ENCODE measurements at places on chromosomes 5 and 9.

DNA sequence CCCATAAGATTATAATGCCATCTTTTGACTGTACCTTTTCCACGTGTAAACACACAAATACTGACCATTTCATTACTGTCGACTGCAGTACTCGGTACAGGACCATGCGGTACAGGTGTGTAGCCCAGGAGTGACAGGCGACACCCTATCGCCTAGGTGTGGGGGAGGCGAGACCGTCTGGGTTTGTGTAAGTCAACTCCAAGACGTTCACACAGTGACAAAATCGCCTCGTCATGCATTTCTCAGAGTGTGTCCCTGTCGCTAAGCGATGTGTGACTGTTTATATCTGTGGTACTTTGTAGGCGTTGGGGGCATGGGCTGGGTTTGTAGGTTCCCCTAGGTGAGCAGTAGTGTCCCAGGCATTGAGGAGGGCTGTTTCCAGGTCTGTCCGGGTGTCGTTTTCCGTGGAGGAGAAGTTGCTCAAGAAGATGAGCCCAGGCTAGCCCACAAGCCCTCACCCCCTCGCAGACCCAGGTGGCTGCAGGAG lies 20.3 kb downstream of the NEK6 start:
- DNase-seq = no peak

DNA sequence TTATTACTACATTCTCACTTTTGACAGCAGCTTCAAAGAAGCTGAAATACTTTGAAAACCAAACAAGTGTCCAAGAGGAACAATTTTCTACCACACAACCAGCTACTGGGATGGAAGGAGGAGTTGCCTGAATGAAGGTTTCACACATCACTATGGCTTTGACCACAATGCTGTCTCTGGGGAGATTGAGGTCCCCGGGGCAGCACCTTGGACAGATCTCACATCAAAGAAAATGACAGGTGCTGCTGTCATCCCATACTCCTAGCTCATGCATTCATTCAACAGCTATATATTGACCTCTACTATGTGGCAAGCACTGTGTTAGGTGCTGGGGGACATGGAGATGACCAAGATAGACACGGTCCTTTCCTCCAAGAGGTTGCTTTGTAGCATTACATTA lies 233.2 kb upstream of the RASEF start:
- DNase-seq = no peak

DNA sequence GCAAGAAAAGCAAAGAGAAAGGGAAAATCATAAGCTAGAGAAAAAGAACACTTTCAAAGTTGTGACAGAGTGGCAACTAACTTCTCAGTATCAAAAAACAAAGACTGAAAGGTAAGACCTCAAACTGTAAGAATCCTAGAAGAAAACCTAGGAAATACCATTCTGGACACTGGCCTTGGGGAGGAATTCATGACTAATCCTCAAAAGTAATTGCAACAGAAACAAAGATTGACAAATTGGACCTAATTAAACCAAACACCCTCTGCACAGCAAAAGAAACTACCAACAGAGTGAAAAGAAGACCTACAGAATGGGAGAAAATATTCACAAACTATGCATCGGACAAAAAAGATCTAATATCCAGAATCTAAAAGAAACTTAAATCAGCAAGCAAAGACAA lies 79.1 kb downstream of the FEM1C start:
- DNase-seq = no peak

DNA sequence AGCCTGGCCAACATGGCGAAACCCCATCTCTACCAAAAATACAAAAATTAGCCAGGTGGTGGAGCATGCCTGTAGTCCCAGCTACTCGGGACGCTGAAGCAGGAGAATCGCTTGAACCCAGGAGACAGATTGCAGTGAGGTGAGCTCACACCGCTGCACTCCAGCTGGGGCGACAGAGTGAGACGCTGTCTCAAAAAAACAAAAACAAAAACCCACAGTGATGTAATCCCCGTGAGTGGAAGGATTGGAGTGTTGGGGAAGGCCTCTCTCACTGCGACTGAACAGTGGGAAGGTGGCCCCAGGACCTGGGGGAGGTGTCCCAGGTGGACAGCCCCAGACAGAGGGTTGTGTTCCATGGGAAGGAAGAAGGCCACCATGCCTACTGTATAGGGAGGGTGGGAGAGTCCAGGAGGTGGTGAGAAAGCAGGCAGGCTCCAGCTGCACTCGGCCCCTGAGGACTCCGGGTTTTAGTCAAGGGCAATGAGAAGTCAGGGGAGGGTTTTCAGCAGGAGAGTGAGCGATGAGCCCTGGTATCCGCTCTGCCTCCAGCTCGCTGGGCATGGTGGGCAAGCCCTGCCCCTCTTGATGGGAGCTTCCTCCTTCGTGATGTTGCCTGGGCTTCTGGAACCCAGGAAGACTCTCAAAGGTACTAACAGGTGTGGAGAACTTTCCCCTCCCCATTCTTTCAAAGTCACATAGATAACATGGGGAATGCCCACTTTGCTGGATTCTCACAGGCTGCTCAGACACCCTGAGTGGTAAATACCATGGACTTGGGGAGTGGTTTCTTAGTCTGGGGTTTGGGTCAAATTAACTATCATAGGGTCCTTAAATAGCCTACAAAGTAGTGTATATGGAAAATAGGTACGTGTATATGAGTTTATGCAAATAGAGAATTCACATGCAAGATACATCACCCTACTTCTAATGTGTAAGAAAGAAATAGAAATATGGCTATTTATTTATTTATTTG lies 74.7 kb downstream of the PPARGC1B start:
- no peak for DNase-seq

DNA sequence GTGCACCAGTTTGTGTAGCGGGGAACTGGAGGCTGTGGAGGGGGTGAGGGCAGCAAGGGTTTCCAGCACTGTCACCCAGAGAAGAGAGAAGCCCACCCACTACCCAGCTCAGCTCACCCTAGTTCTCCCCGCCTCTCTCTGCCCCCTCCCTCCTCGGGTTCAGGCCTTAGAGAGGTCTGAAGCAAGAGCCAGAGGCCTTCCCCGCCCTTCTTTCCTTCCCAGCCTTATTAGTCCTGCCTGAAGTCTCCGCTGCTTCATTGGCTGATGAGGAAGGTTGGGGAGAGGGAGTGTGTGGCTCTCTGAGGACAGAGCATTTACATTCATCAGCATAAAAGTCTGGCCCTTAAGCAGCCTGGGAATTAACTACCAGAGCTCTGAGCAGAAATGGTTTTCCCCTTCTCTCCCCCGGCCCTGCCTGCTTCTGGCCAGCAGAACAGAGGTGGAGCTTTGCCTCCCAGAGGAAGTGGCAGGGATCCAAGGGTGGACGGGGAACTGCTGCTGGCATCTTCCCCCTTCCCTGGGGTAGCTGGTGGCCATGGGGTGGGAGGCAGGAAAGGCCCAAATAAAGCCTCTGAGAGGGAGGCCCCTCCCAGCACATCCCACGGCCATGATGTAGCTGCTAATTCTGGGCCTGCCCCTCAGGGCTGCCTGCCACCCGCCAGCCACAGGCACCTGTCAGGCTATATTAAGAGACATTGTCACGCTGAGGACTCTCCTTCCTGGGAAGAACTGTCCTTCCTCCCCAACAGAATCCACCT lies 4.1 kb downstream of the DNAJB5 start:
- DNase-seq = no peak

DNA sequence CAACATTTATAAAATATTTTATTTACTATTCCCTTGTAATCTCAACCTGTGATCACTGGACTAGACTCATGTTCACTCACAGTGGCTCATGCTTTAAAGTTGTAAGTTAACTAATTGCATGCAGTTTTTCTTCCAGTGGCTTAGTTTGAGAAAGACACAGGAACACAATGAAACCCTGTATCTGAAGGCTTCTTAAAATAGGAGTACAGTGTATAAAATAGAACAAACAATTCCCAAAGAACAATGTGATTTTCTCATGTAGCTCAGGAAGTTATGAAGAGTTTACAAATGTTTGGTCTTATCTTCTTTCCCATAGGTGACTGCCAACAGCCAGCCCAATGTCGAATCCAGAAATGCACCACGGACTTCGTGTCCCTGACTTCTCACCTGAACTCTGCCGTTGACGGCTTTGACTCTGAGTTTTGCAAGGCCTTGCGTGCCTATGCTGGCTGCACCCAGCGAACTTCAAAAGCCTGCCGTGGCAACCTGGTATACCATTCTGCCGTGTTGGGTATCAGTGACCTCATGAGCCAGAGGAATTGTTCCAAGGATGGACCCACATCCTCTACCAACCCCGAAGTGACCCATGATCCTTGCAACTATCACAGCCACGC lies 5.9 kb downstream of the RGMB start:
- DNase-seq = no peak

DNA sequence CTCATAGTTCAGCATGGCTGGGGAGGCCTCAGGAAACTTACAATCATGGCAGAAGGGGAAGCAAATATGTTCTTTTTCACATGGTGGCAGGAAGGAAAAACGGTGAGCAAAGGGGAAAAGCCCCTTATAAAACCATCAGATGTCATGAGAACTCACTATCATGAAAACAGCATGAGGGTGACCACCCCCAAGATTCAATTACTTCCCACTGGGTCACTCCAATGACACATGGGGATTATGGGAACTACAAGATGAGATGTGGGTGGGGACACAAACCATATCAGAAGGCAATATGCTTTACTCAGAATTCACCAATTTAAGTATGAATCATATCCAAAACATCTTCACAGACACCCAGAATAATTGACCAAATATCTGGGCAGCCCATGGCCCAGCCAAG lies 19.7 kb downstream of the MAT2B start:
- no peak for DNase-seq

GRCh38 chr5:17379100-17379951 lies 118.7 kb upstream of the TAF11L2 start:
- peak; percentile 57 for DNase-seq

GRCh38 chr5:40681363-40682153 lies 1.8 kb downstream of the PTGER4 start:
- no peak for DNase-seq

DNA sequence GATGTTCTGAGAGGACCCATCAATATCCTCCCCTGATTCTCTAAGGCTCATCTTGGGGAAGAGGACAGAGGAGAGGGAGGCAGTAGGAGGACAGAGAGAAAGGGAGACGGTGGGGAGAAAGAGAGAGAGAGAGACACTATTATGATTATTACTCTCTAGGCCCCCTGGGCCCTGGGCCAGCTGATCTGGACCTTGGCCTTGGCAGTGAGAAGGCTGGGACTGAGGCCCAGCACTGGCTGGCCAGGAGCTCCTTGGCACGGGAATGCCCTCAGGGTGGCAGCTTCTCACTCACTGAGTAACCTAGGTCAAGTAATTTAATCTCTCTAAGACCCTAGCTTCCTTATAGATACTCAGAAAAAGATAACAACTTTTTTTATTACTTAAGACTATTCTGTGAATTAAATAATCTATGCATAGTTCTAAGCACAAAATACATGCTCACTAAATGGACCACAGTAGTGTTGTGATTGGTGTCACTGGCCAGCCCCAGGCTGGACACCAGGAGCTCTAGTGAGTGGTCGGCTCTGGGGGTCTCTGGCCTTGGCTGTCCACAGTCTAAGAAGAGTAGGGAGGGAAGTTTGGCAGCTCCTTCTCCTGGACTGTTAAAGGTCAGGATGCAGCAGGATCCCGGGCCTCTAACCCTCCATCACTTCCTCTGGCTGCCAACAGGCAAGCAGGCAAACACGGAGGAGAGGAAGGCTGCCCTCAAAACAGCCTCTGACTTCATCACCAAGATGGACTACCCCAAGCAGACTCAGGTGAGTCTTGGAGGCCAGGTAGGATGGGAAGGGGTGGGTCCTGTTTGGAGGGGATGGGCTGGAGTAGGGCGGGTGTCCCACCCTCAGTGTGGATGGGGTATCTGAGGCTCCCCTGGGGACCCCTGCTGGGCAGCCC lies 50.0 kb downstream of the GSN start:
- no peak for DNase-seq

DNA sequence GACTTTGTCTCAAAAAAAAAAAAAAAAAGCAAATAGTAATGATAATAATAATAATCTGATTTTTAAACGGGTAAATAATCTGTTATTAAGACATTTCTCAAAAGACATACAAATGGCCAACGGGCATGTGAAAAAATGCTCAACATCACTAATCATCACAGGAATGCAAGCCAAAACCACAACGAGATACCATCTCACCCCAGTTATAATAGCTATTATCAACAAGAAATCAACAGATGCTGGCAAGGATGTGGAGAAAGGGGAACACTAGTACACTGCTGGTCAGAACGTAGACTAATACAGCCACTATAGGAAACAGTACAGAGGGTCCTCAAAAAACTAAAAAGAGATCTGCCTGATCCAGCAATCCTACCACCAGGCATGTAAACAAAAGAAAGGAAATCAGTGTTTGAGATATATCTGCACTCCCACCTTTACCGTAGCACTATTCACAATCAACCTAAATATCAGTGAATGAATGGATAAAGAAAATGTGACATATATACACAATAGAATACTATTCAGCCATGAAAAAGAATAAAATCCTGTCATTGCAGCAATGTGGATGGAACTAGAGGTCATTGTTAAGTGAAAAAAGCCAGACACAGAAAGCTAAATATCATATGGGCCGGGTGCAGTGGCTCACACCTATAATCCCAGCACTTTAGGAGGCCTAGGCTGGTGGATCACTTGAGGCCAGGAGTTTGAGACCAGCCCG lies 24.9 kb downstream of the VAV2 start:
- DNase-seq = no peak

- no peak for DNase-seq
These were observed 145.7 kb downstream of the IRX1 start for GRCh38 chr5:3741374-3741770.

DNA sequence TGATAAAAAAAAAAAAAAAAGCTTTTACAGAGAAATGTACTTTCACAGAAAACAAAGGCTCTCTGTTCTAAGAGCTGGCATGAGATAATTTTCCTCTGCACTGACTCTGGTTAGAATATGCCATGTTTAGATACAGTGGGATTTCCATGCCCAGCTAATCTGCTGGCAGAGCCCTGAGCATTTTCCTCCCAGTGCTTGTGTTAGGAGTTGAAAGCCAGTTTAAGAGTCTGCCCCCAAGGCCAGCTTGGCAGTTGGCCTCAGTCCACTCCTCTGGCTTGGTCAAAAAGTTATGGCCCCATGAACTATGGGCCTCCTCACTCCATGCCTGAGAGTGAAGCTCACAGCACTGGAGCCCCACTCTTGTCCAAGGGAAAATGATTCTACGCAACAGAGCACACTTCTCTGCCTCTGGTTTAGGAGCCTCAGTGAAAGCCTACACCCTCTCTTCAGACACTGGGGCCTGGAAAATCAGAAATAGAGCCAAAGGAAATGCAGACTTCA lies 21.9 kb downstream of the MOCS2 start:
- DNase-seq = no peak

- DNase-seq = no peak
These were observed 31.5 kb downstream of the SLC44A1 start for GRCh38 chr9:105275938-105276337.

DNA sequence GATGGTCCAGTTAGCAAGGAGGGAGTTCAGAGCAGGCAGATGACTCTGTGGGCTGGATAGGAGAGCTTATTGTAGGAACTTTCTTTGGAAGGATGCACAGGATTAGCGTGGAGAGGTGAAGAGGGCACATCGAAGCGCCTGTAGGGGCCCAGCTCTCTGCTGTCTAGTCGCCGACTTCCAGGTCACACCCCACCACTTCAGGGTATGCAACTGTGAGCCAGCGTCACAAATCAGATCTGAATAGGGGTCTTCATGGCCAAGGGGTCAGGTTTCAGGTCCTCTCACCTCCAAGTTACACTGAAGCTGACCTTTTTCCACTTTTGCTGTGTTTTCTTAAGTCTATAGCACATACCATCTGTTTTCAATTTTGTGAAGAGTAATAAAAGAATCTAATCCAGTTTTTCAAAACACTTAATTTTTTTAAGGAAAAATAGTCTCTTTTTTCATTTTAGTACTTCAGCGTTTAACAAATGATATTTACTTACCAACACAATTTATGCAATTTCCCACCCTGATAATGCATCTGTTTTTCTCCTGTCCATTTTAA lies 364.2 kb upstream of the CLINT1 start:
- DNase-seq = no peak

- DNase-seq = no peak
These were observed 3.9 kb upstream of the ISL1 start for GRCh38 chr5:51379331-51379700.
